ENCODE measurements at places on chromosomes 2 and 18.

GRCh38 chr2:11798701-11799435 is 52.4 kb downstream of the LPIN1 start:
- DNase-seq, result no peak

DNA sequence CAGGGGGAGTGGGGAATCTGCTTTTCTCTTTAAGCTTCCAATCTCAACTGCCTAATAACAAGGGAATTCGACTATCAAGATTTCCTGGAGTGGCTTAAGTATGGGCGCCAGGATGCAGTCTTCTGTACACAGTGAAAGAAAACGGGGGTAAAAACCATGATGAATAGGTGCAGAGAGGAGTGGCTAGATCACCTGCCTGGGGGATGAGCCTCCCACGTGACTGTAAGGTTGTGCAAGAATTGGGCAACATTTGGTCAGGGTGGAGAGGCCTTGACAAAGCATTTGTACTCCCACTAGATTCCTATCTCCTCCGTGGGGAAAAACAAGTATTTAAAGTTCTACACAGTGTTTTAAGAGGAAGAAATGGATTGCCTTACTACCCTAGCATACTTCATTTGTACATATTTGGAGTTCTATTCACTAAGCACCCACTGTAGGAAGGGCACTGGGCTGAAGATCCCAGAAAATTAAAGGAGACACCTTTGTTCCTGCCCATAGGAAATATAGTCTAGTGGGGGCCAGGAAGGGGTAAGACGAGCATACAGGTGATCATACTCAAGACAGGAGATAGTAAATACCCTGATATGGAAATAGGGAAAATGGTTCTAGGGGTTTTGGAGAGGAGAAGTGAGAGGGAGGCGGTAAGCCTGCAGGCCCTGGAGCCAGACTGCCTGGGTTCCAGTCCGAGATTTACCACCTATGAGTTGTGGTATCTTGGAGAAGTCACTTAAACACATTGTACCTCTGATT is 29.2 kb downstream of the EPAS1 start:
- DNase-seq, result no peak

GRCh38 chr2:238653431-238654109 is 194.3 kb upstream of the TWIST2 start:
- DNase-seq, result no peak

DNA sequence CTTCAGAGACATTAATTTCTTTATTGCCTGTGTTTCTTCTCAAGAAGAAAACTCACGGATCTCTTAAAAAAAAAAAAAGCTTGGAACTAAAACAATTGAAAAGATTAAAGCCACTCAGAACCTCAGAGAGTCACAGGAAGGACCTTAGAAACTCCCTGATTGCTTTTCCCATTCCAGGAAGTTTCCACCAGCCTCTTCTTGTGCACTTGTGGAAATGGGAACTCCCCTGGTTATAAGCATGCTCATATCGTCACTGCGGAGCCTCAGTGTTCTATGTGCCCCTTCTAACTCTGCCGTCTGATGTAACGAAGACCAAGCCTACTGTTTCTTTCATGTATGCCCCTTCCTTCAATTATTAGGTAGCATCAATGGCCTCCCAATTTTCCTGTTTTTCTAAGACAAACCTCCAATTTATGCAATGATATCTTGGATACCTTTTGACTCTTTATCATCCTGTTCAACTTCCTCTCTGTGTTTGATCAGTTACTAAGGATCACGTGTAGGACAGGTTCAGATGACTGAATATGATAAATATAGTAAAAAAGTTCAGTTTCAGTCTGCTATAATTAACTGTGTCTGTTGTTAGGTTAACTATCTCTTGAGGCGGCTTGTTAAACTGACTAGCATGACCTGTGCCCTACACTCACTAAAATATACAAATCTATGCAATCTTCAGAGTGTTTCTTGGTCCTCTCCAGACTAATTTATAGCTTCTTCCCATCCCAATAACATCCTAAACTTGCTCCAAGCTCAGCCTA is 593.7 kb upstream of the CHAC2 start:
- DNase-seq, result no peak

- no peak for DNase-seq
Measured at GRCh38 chr18:40055262-40055661, 1899.8 kb upstream of the PIK3C3 start.

GRCh38 chr2:182821182-182821581 is 45.3 kb downstream of the FRZB start:
- DNase-seq, result no peak

- DNase-seq, result no peak
Measured at GRCh38 chr2:228681979-228682378, 500.5 kb upstream of the SPHKAP start.

DNA sequence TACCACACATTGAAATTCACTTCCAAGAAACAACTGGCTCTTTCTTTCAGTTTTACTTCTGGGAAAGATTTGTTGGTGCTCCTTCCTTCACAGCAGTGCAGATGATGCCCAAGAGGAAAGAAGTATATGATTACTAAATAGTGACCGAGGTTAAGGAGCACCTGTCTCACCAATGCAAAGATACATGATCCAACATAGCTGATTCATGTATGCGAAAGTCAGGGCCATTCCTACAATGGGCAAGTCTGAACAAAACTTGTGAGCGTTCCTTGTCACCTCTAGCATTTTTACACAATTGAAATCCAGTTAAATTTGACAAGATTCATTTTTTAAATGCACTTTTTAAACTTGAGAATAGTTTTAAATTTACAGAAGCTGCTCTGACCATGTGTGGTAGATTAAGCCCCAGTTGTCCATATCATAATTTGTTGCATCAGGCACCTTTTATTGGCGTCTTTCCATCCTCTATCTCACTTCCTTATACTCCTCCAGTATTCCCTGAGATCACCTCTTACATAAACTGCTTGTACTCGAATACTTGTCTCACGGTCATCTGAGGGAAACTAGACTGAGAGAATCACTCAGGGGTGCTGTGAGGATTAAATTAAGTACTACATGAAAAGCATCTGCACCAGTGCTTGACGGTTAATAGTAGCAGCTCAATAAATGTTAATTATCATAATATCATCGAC is 438.8 kb upstream of the CDH20 start:
- no peak for DNase-seq

DNA sequence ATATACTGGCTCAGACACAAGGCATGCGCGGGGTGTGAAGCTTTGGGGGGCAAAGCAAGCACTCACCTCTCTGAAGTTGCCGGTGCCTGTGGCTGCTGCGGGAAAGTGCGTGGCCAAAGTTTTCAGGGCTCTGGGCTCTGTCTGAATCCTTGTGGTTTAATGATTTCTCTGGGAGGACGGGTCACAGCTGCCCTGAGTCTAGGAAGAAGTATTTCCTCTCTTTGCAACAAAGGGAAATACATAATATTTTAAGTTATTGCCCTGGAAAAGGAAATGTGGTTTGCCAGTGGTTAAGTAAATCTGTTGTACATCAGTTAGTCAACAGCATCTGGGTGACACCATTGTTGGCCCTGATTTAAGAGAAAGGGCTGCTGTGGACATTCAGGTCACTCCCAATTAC is 56.7 kb upstream of the ZDBF2 start:
- DNase-seq, result no peak

- DNase-seq, result no peak
Measured at GRCh38 chr2:44954447-44954888, 13.0 kb downstream of the SIX3 start.

- no peak for DNase-seq
Measured at GRCh38 chr18:8314124-8314523, 295.1 kb upstream of the RAB12 start.

GRCh38 chr2:121707344-121707919 is 29.2 kb downstream of the NIFK start:
- DNase-seq, result no peak

DNA sequence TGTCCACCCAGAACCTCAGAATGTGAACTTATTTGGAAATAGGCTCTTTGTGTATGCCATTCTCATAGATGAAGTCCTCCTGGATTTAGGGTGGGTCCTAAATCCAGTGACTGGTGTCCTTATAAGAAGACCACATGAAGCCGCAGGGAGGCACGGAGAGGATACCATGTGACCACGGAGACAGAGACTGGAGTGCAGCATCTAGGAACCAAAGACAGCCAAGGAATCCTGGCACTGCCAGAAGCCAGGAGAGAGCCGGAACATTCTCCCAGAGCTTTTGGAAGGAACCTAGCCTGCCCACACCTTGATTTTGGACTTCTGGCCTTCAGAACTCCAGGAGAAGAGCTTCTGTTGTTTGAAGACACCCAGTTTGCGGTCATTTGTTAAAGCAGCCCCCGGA is 49.7 kb downstream of the ARL4C start:
- no peak for DNase-seq

- DNase-seq, result peak; percentile 21
Measured at GRCh38 chr2:208064220-208064961, 39.1 kb upstream of the PLEKHM3 start.

GRCh38 chr2:11922294-11922693 is 175.9 kb downstream of the LPIN1 start:
- DNase-seq, result no peak

- DNase-seq, result peak; percentile 46
Measured at GRCh38 chr2:12045864-12046291, 299.4 kb downstream of the LPIN1 start.

- no peak for DNase-seq
Measured at GRCh38 chr2:237199082-237199481, 113.4 kb downstream of the COPS8 start.

- DNase-seq, result no peak
Measured at GRCh38 chr2:150983314-150983897, 278.3 kb downstream of the RBM43 start.

DNA sequence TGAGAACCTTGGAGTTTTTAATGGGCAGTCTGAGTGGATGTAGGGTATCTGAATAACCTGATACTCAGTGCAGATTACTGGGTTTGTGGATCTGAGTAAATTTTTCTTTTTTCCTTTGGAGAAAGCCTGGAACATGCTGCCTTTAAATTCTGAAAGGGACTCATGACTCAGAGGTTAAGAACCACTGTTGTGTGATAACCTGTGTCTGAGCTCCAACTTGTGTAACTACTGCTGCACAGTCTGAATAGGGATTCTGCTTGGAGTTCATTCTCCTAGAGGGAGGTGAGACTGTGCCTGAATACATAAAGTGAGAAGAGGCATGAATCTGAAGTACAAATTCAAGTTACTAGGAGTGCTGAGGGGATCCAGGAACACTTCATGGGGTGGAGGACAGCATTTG is 36.2 kb downstream of the KDM3A start:
- no peak for DNase-seq

GRCh38 chr18:48868468-48869466 is 82.0 kb downstream of the SMAD7 start:
- DNase-seq, result peak; percentile 88

GRCh38 chr2:210660-211059 is 53.2 kb downstream of the SH3YL1 start:
- no peak for DNase-seq

DNA sequence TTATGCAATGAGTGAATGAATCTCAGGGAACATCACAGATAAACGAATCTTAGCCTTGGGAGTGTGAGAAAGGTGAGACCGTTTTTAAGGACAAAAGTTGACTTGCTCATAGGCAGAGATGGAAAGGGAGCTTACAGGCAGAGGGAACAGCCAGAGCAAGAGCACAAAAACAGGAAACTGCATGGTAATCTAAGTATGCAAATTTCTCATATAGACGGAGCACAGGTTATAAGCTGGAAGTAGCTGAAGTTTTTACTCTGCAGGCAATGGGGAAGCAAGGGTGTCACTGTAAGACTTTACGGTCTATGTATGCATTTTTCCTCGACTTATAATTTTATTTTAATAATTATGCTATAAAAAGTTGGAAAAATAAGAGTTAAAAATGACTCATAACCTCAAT is 44.8 kb upstream of the STRN start:
- no peak for DNase-seq

DNA sequence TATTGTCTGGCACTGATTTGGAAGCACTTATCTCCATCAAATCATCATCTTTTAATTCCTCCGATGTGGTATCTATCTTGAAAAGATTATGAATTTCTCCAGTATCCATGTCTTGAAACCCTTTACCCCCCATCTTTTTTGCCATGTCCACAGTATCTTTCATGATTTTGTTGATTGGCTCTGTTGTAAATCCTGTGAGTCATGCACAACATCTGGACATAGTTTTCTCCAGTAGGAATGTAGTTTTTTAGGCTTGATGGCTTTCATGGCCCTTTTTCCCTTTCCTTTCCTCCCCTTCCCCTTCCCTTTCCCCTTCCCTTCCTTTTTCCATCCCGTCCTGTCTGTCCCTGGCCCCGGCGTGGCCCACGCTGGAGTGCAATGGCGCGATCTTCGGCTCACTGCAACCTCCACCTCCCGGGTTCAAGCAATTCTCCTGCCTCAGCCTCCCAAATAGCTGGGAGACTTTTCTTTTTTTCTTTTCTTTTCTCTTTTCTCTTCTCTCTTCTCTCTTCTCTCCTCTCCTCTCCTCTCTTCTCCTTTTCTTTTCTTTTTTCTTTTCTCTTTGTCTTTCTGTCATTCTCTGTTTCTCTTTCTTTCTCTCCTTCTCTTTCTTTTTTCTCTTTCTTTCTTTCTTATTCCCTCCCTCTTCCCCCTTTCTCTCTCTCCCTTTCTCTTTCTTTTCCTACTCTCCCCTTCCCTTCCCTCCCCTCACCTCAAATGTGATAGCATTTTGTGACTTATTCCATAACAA is 18.4 kb upstream of the ZNF638 start:
- DNase-seq, result no peak

DNA sequence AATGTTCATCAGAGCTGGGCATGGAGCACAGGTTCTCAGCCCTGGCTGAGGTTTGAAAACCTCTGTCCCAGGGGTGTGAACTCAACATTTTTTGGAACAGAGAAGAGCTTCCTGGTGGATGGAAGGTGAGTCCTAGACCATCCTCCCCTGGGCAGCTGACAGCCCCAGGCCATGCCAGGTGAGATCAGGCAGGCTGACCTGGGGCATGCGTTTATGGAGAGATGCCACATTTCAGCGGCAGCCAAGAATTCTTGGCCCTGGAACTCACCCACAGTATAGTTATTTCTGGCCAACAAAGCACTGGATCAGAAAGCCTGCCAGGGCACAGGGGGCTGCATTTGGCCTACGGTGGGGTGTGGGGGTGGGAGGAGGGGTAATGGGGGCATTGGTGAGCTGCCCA is 83.8 kb downstream of the EDAR start:
- no peak for DNase-seq

All from GM20000 (cell line).